ENCODE measurements at places on chromosomes 3 and 15.

DNA sequence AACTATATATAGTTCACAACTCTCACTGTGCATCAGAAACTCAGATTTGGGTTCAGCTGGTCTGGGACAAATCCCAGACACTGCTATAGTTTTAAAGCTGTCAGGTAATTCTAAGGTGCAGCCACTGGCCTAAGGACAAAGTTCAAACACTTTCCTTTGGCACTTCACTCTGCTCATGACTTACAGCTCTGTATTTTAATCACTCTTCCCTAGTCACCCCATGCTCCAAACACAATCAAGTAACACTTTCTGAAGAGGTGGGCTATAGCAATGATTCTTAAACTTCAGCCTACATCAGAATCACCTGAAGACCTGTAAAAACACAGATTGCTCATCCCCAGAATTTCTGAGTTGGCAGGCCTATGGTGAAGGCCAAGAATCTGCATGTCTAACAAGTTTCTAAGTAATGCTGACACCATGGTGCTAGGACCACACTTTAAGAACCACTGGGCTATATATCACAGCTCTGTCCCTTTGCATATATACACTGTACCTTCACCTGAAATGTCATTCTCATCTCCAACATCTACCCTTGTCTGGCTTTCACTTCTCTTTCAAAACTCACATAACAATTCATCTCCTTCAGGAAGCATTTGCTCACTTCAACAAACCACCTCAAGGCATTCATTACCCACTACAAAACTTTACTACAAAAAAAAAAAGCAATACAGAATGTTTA is 21.4 kb downstream of the STAG1 start:
- DNase-seq = no peak

- DNase-seq = no peak
These were observed 3.0 kb downstream of the BMF start for GRCh38 chr15:40105517-40106202.

DNA sequence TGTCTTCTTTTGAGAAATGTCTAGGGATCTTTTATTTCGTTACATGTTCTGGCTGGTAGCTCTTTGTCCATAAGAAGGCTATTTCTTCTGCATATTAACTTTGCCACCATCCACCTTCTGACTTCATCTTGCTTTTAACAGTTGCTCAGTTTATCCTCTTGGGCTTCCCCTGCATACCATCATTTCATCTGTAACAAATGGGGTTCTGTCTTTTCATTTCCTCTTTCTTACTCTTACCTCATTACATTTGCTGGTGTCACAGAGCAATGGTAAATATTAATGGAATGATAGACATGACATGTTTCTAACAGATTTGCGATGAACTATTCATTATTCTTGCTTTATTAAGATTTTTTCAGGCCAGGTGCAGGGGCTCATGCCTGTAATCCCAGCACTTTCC is 62.4 kb downstream of the GASK1A start:
- DNase-seq = no peak

DNA sequence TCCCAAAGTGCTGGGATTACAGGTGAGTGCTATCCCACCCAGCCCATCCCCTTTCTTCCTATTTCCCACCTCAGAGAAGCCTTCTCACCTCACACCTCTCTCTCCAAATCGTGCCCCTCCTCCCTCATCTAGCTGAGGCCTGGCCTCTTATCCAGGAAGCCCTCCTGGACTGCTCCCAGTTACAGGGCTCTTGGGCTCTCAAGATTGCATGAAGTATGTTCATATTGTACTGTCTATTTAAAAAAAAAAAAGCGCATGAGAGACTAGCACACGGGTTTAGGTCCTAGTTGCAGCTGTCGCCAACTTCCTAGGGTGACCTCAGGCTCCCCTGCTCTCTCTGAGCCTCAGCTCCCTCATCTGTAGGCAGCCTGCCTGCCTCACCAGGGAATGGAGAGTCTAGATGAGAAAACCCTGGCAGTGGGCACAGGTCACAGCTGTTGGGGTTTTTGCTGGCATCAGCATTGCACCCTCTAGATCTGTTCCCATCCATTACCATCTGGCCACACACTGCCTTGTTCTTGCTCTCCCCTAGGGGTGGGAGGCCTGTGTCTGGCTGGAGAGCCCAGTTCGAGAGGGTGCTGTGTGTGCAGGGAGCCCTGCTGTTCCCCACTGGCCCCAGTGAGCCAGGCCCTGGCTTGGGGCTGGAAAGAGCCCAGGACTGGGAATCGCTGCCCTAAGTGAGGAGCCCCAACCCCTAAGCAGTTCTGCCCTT is 24.2 kb upstream of the C15orf39 start:
- no peak for DNase-seq

All from glutamatergic neuron (in vitro differentiated cells).